NB4 (cell line): ENCODE measurements at places on chromosomes 16 and 17.

DNA sequence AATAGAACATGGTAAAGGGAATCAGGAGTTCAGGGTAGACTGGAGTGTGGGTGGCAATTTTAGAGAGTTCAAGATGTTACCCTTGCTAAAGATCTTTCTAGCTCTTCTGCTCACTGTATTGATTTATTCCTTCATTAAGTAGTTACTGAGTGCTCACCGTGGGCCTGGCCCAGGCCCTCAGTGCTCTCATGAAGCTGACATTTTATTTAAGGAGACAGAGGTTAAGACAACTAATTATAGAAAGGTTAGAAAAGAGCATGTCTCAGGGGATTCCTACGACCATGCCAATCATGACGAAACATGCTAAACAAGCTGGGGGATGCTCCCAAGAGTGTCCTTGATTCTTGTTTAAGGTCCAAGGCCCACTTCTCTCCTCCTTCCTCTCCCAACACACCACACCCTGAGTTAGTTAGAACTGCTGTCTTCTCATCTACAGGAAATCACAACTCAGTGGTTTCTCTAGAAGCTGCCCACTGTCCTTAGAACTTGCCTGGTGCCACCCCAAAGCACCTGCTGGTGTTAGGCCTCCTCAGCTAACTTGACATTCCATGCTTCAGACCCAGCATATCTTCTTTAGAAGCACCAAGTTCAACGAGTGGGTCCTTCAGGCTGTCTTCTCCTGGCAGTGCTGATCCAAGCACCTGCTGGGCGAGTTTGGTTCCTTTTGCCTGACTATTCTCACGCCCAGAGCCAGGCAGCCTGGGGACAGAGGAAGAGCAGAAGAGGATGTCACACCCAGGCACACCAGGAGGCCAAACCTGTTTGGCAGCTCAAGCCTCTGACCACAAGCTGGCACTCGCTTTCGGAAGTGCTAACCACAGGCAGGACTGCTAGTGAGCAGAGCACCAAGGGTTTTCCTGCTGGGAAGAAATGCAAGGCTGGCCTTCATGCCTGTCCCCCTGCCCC is 79.0 kb downstream of the GAS7 start:
- peak; percentile 96 for DNase-seq

- no peak for DNase-seq
These were observed 44.0 kb upstream of the PABPN1L start for GRCh38 chr16:88910284-88911135.

- peak; percentile 28 for DNase-seq
These were observed 1.2 kb upstream of the EPX start for GRCh38 chr17:58191241-58191896.

GRCh38 chr16:87681981-87682570 is 79.8 kb downstream of the JPH3 start:
- DNase-seq = peak; percentile 41

DNA sequence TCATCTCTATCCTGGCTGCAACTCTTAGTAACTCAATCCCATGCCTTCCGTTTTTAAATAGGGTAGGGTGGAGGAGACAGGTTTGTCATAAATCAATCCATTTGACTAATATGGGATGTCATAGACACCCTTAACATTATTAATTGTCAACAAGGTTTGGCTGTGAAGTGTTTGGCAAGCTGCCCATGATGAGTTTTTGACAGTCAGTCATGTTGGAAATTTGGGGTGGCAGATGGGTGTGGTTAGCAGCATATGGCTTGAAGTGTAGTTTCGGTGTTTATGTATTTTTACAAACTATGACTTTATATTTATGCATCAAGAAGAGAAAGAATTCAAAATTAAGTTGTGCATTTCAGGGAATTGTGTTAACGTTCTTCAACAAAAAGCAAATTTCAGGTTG is 221.8 kb upstream of the CDH5 start:
- no peak for DNase-seq

DNA sequence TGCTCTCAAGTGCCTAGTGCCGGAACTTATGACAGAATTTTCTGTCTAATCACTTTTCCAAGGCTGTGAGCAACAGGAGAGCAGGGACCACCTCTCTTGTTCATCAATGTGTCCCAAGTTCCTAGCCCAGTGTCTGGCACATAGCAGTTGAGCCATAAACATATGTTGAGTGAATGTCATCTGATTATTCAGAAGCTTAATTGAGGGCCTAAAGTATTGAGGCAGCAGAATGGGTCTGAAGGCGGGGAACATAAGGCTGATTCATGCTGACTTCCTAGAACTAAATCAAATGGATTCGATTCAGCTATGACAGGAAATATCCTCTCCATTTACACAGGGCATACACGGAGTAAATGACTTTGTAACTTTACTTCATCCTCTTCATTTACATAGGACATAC is 438.0 kb upstream of the ZFHX3 start:
- DNase-seq = no peak

DNA sequence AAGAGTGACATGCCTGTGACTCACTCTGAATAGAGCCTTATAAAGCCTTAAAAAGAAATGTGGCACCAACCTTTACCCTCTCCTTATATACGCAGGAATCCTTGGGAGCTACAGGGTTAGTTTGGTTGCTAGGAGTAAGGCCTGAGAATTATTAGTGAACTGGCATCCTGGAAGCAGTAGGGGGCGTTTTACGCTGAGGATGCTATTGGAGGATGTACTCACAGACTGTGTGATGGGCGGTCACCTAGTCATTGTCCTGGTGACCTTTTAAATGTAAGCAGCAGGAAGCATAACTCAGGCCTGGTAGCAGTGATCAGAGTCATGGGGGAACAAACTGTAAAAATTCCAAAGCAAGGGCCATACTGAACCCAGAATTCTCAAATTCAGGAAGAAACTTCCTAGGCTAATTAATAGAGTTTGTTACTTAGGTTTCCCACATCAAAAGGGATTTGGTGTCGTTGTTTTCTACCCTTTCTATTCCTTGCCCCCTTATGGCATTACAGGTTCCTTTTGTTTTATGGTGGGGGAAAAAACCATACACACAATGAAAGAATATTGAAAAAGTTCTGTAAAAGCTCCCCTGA is 153.8 kb downstream of the SNX11 start:
- peak; percentile 45 for DNase-seq

- DNase-seq = no peak
These were observed 1.2 kb downstream of the USP43 start for GRCh38 chr17:9646546-9646885.

DNA sequence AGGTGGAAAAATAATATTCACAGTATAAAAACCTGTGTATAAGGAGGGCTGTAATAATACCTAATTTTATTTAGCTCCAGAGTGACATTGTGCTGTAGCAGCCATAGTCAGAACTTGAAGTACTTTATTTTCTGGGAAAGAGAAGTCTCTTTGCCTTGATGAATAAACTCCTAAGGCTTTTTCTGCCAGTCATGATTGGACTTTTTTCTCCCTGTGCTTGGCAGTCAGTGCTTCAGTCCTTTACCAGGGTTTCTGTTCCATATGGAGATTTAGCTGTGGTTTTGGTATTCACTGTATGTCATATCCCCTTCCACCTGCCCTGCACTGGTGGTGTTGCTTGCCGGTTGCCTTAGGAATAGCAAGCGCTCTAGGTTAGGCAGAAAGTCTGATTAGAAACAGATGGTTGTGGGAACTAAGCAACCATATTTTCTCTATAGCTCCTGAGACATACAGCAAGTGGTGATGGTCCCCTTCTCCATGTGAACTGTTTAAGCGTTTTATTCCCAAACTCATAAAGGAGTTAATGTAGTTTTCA is 24.7 kb downstream of the DDX42 start:
- DNase-seq = no peak

DNA sequence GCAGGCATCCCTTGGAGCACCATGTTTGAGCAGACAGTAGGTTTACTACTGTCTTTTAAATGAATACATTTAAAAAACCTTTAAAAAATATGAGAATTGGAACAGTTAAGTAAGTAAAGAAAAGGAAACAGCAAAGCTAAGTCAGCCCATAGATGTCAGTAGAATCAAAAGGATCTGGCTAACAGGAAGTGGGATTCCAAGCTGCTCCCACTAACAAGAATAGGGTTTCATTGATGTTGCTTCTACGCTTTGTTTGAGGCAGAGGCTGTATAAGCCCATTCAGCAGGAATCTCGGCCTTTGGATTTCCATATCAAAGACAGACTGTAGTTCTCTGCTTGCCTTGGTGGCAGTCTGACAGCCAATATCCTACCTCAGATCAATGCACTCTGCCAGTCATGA is 122.9 kb upstream of the ELAC2 start:
- DNase-seq = peak; percentile 7

DNA sequence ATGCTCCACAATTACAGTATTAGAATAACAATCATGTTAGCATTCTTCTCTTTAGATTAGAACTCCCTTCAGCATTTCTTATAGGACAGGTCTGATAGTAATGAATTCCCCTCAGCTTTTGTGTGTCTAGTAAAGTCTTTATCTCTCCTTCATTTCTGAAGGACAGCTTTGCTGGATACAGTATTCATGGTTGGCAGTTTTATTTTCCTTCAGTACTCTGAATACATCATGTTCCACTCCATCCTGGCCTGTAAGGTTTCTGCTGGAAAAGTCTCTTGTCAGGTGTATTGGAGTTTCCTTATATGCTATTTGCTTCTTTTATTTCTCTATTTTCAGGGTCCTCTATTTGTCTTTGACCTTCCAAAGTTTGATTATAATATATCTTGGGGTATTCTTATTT is 4.0 kb upstream of the ABCA10 start:
- no peak for DNase-seq

DNA sequence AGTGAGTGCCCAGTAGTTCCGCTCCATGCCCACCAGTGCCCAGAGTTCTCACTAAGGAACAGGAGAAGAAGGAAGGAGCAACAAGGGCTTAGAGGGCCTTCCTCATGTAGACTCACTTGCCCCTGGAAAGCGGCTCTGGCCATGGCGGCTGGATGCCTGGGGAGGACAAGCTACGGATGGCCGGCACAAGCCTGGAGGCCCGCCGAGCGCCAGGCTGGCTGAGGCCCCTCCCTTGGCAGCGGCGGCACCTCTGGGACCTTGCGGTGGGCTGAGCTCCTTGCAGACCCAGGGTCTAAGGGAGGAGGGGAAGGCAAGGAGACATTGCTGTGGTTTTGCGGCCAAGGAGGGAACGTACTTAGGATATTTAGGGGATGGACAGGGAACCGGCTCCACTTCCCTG is 160.1 kb downstream of the SALL1 start:
- no peak for DNase-seq

- no peak for DNase-seq
These were observed 10.9 kb downstream of the HOXB4 start for GRCh38 chr17:48567209-48567608.

- no peak for DNase-seq
These were observed 195.0 kb upstream of the ELAC2 start for GRCh38 chr17:13212860-13213259.

- peak; percentile 1 for DNase-seq
These were observed 75.1 kb downstream of the GRIN2A start for GRCh38 chr16:10107081-10107480.

- DNase-seq = peak; percentile 48
These were observed 1.6 kb downstream of the RIPOR1 start for GRCh38 chr16:67530013-67530939.

DNA sequence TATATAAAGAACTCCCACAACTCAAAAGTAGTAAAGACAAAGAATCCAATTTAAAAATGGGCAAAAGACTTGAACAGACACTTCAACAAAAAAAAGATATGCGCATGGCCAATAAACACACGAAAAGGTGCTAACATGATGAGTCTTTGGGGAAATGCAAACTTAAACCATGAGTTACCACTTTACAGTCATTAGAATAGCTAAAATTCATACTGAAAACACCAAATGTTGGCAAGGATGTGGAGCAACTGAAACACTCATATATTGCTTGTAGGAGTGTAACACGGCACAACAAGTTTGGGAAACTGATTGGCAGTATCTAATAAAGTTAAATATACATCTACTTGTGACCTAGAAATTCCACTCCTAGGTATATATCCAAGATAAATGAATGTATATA is 3.0 kb upstream of the PIK3R5 start:
- no peak for DNase-seq

DNA sequence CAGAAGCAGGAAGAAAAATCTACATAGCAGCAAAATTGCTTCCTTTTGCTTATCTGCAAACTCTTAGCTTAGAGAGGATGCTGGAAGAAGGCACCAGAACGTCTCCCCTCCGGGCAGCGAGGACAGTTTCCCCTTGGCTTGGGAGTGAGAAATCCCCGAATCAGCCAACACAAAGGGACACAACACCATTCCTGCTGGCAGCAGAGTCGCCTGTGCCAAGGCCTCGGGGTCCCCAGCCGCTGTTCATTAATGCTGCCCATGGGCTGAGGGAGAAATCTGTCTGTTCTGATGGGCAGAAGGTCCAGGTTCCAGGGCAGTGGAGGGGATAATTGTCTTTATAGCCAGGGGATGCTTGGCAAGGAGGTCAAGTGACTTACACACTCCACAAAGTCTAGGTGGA is 38.0 kb downstream of the CACNG3 start:
- no peak for DNase-seq

- no peak for DNase-seq
These were observed 23.3 kb downstream of the LIMD2 start for GRCh38 chr17:63676584-63676983.

DNA sequence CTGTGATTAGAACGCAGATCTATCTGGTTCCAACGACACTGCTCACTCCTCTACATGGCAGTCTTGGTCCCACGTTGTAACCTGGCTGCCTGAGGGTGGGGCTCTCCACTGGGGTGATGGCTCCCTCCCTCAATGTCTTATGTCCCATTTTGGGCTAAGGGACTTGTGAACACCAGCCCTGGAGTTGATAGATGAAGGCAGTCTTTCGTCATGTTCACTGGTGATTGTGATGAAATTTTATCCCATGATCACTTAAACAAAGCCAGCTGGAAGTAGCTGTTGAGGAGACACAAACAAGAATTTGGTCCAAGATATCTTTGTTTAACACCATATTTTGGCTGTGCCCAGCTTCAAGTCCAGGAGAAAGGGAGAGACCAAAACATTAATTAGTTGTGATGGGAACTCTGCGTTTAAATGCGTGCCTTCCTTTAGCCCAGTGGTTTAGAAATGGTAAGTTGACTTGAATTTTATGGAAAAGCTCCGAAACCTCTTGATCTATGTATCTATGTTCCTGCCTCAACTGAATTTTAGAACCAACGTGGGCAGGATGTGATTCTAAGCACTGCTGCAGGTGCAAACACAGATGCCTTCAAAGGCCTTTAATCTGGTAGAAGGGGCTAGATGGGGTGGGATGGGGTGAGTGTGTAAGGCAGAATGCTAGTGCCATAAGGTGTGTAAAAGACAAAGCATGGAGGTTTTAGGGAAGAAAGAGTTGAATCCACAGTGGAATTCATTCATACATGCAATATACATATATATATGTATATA is 186.8 kb upstream of the IRX3 start:
- no peak for DNase-seq
